Suppressor macrophage treated with lipopolysaccharide for 4 hours (primary cell): ENCODE measurements at places on chromosomes 1 and 21.

- DNase-seq, result peak; percentile 77
These were observed 1.1 kb downstream of the POGZ start for GRCh38 chr1:151457911-151458801.

DNA sequence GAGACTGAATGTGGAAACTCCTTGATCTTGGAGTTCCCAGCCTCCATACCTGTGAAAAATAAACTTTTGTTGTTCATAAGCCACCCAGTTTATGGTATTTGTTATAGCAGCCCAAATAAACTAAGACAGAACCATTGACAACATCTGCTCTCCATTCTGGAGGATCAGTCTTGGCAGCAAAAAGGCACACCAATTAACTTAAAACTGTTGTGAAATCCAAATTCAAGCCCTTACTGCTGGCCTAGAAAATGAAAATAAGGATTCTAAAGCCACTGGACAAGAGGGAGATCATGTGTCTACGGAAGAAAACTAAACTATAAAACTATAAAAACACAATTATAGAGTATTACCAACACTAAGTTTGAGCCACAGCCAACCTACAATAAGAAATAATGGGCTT is 172.1 kb upstream of the RNPC3 start:
- no peak for DNase-seq

GRCh38 chr21:44514746-44515358 is 25.1 kb downstream of the KRTAP10-1 start:
- no peak for DNase-seq

- DNase-seq, result no peak
These were observed 118.2 kb downstream of the DYRK1A start for GRCh38 chr21:37484535-37485474.

- no peak for DNase-seq
These were observed 274.4 kb downstream of the RPS6KC1 start for GRCh38 chr1:213325482-213325881.

DNA sequence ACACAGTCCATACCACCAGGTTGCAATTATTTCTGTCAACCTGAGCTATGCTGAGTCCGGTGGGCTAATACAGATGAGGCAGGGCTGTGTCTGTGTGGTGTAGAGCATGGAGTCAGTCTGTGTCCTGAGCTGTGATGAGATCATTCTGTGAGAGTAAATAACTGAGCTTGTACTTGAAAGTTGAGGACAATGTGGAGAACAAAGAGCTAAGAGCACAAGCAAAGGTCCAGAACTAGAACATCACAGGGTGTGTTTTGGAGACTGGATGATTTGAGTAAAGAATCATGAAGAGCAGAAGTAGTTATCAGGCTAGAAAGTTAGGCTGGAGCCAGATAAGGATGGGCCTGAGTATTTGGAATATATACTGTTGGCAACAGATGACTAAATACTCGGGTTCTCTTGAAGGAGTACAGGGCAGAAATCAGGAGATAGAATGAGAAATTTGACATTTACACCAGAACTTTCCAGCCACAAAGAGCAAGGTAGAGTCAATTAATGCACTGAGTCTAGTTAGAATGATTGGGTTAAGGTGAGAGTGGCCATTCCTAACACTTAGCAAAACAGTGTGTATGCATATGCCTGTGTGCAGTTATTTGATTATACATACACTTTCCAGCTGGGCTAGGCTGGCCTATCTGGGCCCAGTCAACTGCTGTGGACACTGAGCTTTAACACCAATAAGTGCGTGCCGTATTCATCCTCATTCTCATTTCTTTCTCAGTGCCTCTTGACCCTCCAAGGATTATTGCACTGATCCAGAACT is 48.8 kb downstream of the LEPR start:
- DNase-seq, result no peak
